ENCODE measurements at places on chromosomes 11 and 22.
A peak's percentile ranks its signal among the peaks of the same experiment; 100 is the strongest.

GRCh38 chr11:111911563-111912401, at the start of gene CRYAB:
TSS of gene CRYAB (minus strand) at chr11:111911770. CDS start at chr11:111911724, 46 bp downstream.
- DNase-seq, result peak; percentile 93

- DNase-seq, result no peak
Observed at GRCh38 chr11:115803073-115803740, 299.0 kb upstream of the CADM1 start.

- DNase-seq, result no peak
Observed at GRCh38 chr11:63840356-63841060, 1.6 kb downstream of the MARK2 start.

DNA sequence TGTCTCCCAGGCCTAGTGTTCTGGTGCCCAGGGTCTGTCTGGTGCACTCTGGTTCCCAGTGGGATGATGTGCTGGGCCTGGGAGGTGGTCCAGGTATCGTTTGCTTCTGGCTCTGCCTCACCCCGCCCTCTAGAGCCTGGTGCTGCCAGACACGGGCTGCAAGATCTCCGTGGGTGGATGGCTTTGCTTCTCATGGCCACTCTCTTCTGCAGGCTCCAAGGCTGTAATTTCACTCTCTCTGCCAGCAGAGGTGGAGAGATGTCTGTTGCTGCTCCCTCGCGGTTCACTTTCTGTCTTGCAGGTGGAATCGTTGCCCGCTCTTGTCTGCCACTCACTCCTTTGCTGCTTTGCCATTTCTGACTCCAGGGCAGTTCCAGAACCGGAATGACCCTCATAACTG, 13.4 kb downstream of the NADSYN1 start:
- DNase-seq, result no peak

- DNase-seq, result no peak
Observed at GRCh38 chr11:70871881-70872280, 380.5 kb downstream of the SHANK2 start.

DNA sequence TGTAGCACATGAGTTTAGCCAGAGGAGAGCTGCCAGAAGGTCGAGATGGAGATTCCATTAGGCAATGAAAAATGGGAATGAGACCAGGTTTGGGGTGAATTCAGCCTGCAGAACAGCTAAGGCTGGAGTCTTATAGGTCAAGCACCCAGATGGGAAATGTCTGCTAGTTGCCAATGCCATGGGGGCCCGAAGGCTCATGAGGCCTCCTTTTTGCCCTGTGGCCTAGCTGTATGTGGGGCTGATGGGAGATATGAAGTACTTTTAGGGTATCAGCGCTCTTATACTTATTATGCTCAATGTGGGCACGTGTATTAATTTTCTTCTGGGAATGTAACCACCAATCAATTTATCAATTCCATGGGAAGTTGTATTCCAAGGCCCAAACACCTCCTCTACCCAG, 8.7 kb downstream of the PPFIBP2 start:
- DNase-seq, result no peak

DNA sequence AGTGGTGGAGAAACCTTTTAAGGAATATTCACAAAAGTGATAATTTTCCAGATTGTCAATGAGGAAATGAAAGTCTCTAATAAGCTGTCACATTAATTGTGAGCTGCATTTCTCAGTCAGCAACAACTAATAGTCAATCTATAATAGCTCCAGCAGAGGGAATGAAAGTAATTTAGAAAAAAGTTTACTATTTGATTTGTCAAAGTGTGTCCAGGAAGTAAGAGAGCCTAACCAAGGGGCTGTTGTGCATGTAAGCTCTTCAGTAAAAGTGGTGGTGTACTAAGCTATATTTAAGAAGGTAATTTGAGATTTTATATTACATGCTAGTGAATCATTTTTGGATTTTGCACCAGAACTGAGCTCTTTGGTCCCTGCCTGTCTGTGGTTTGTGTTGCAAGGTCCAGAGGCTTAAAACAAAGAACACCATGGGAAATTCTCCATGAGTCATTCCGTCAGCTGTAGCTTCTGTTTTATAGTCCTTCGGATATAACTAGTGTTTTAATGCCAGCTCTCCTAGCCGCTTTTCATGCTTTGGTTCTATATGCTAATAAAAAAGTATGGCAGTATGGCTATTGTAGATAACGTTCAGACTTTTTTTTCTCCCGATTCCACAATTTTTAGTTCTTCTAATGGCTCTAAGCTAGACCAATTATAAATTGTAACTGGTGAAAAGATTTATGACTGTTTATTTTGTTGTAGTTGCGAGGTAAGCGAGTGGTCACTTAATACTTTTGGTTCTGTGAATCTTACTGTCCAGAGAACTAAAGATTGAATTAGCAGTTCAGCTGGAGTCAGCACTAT, 64.6 kb downstream of the ARHGEF12 start:
- DNase-seq, result no peak

DNA sequence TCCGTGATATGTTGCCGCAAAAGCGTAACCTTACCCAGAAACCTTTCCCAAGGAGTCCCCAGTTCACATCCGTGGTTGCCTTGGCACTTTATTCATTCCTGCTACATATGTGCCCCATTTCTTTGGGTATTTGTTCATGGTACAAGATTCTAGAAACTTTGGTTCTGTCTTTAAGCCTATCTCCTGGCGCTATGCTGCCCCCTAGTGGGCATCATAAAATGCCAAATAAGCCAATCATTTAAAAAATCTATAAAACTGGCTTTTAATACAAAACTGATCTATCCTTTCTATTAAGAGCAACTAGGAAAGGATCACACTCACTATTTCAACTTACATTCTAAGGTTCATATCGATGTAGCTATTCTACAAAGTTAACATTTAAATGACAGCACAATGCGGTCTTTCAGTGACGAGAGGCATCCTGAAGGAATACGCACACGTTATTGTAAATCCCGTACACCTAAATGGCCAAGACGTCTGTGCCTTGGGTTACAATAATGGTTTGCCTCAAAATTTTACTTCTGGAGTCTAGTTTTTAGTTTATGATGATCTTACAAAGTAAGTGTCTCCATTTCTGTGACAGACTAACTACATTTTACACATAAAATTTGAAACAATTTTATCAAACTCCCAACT, 16.2 kb downstream of the PIWIL3 start:
- peak; percentile 27 for DNase-seq

DNA sequence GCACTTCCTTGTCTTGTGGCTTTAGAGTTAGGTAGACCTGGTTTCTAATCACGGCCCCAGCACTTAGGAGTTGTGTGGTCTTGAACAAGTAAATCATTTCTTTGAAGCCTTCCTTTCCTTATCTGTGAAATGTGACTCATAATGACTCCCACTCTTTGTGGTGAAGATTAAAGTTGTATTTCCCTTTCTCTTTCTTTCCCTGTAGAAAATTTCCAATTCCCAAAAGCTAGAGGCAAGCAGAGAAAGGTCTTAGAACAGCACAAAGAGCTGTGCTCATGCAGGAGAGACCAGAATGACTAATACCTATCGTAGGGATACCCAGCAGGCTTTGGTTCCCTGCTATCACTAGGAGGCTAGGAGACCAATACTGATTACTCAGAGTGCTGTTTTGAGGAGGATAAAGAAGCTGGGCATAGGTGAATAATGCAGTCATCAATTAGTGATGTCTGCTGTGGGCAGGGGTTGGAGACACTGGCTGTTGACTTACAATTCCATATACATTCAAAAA, 270.7 kb upstream of the SYN3 start:
- DNase-seq, result no peak

- no peak for DNase-seq
Observed at GRCh38 chr11:108914211-108914610, 249.3 kb downstream of the DDX10 start.

DNA sequence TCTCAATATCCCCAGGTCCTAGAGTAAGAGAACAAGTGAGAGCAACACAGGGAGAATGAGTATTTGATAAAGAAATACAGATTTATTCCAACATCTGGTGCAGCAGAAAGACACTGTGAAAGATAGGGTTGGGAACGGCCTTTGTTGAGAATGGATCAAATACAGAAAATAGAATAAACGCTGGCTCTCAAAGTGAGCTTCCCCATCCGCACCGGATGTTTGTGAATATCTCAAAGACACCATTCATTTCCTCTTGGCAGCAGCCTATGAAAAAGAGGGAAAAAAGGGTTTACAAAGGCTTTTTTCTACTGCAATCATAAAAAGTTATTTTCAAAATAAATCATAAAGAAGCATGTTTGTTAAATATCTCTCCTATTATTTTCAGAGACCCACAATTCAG, 279.3 kb downstream of the CASP12 start:
- DNase-seq, result peak; percentile 43

GRCh38 chr11:119672597-119672996, 56.4 kb downstream of the NECTIN1 start:
- DNase-seq, result no peak

DNA sequence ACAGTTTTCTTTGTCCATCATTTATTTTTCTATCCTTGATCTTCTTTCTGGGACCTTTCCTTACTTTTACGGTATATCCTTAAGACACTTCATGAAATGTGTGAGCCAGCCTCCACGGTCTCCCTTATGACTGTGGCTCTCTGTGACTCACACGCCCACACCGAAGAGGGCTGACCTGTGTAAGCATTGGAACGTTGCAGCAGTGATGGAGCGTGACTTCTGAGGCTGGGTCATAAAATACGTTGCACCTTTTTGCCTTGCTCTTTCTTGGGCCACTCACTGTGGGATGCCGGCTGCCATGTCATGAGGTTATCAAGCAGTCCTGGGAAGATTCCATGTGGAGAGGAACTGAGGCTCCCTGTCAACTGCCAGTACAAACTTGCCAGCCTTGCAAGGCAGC, 96.3 kb upstream of the RAB1B start:
- no peak for DNase-seq

GRCh38 chr22:38950527-38951295, 6.7 kb upstream of the APOBEC3A start:
- DNase-seq, result no peak

GRCh38 chr11:113998574-113998973, 23.7 kb downstream of the HTR3A start:
- no peak for DNase-seq

- DNase-seq, result no peak
Observed at GRCh38 chr11:10495464-10495786, 40.4 kb downstream of the AMPD3 start.

Measured in hippocampal formation (tissue), 2 donors.